ENCODE measurements at places on chromosomes 3 and 15.

DNA sequence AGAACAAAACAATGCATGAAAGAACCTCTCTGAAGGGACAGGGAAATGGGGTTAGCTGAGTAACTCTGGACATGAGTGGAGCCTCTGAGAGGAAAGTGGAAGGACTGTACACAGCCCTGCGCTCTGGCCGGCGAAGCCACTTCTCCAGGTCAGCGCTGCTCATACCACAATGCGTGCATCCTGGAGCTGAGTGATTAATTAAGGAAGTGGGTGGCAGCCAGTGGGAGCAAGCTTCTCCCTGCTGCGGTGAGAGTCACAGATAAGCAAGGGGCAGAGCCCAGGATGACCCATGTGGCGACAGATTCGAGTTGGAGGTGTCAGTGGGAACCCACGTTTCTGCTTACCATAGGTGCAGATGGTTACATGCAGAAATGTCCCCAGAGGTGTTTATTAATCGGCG lies 48.0 kb downstream of the KLF15 start:
- DNase-seq, result no peak

- DNase-seq, result peak; percentile 28
Observed at GRCh38 chr3:30658328-30659052, 52.1 kb downstream of the TGFBR2 start.

DNA sequence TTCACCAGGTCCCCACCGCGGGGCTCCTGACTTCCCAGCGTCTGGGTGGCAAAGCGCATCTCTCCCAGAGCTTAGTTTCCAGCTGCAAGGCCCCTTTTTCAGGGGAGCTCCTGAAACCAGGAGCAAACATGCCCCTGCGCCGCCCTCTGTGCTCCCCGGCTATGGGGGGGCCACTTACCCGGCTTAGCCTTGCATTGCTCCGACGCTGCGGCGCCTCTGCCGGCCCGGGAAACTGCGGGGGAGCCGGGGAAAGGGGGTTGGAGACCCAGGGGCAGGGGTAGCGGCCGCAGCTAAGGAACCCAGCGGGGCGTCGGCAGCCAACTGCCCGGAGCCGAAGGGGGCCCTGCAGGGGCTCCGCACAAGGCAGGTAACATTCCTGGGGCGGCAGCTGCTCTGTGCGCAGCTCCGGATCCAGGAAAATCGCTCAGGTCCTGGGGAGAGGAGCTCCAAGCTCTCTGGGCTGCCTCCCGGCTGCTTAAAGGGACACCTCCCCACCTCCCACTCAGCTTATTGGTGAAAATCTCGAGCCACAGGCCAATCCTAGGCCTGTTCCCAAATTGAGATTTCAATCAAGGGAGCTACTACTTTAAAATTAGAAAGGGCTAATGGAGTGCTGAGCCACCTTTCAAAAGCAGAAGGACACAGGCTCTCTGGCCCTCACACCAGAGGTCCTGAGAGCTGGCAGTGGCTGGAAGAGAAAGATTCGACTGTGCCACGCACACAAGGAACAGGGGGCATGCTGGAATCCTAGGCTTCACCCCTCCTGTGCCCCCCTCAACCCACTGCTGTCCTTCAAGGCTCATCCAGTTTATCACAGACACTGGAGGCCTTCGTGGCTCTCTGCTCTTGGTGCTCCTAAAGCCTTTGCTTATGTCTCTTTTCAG lies 42.7 kb upstream of the PRICKLE2 start:
- DNase-seq, result peak; percentile 65

- no peak for DNase-seq
Observed at GRCh38 chr3:27568393-27568792, 84.2 kb upstream of the SLC4A7 start.

GRCh38 chr3:27220166-27220565 lies 149.0 kb downstream of the NEK10 start:
- no peak for DNase-seq

GRCh38 chr3:99586701-99587100 lies 51.7 kb upstream of the COL8A1 start:
- no peak for DNase-seq

DNA sequence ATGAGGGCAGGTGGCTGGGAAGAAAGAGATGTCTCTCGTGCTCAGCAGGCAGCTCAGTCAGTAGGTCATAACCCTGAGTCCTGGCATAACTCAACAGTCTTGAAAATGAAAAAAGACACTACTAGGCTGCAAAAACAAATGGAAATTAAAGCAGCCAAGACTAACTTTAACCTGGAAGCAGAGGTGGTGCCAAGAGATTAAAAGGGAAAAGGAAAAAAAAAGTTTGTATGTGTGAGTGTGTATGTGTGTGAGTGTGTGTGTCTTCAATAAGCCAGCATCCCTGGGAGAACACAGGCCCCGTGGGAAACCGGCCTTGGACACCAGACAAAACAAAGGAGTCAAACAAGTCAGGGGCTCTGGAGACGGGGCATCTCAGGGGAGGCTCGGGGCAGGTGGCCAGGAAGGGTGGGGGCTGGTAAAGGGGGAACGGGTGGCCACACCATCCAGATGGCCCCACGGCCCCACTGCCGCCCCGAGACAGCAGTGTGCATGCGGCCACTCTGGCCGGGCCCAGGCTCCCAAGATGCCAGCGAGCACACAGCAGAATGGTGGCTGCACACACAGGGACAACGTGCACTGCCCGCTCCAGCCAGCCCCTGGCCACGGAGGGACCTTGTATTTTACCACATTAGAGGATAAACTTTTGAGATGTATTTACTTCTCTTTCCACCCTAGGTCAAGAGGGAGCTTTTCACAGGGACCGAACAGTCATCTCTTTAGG lies 23.8 kb downstream of the CYFIP1 start:
- no peak for DNase-seq

DNA sequence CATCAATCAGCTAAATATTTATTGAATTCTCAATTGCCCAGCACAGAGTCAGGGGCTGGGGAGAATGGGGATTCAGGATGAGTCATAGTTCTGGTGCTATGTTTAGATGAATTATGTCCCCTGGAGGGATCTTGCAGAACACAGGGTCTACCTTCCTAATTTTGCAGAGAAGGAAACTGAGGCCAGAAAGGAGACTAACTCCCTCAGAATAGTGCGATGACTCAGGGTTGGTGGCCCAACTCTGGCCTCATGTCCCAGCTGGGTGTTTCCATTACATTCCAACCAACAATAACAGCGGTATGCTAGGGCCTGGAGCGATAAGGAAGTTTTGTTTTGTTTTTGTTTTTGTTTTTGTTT lies 270.9 kb downstream of the TLE3 start:
- no peak for DNase-seq

GRCh38 chr3:123151251-123151705 lies 50.5 kb upstream of the SEC22A start:
- no peak for DNase-seq

DNA sequence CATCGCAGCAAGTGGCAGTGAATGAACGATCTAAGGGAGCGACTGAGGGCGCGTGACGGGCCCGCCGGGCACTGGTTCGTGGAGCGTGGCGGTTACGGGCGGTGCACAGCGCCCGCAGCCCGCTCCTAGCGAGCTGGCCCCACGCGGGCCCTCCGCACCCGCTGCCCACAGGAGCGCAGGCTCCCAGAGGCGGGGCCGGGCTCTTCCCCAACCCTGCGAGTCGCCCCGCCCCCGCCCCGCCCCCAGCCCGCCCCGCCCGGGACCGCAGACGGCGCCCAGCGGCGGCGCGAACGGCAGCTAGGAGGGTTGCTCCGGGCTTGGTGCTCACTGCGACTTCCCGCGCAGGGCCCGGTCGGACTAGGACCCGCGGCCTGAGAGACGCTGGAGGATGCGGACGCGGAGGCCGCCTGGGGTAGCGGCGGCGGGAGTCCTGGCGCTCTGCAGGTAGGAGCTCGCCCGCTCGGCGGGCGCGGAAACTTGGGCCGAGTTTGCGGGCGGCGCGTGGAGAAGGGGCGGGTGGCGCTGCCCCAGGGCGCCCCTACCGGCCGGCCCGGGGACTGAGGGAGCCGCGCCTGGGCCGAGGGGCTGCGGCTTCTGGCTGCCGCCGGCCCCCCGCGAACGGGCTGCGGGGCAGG lies at the start of gene C15orf39:
TSS of gene C15orf39 (plus strand) at position 267 of the 635 bp plus-strand sequence. CDS start 4,167 bp downstream, outside the sequence.
- DNase-seq, result peak; percentile 97

- no peak for DNase-seq
Observed at GRCh38 chr15:74793135-74794028, 11.5 kb downstream of the CSK start.

- DNase-seq, result no peak
Observed at GRCh38 chr3:73591286-73591800, 33.4 kb downstream of the PDZRN3 start.

DNA sequence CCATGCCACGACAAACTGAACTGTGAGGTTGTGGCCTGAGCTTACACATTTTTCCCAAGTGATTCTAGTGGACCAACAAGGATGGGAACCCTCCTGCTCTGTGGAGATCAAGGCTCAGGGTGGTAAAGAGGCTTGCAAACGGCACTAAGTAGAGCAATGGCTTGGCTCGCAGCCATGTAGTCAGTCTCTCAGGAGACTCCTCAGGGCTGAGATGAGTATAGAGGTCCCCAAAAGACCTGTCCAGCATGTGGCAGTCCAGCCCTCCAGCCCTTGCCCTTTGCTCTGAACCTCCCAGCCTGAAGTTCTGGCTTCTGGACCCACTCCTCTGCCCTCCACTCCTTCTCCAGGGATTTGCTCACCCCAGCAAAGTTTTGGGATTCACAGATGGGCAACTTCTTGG lies 8.3 kb upstream of the CAMP start:
- no peak for DNase-seq

DNA sequence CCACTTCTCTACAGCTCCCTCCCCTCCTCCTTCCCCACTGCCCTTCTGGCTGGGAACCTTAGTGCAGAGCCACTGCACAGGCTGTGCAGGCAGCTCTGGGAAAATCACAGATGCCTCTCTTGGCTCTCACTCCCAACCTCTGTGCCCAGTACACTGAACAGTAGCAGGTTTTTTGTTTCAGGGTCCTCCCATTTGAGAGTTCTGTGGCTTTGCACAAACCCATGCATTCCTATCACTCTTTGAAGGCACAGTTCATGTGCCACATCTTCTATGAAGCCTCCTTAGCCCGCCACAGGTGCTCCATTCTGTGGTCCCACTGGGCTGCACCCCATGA lies 103.9 kb downstream of the SNRK start:
- no peak for DNase-seq

GRCh38 chr15:33031324-33031821 lies 163.1 kb downstream of the FMN1 start:
- no peak for DNase-seq

- peak; percentile 15 for DNase-seq
Observed at GRCh38 chr3:158731486-158731885, 771 bp downstream of the RARRES1 start.

DNA sequence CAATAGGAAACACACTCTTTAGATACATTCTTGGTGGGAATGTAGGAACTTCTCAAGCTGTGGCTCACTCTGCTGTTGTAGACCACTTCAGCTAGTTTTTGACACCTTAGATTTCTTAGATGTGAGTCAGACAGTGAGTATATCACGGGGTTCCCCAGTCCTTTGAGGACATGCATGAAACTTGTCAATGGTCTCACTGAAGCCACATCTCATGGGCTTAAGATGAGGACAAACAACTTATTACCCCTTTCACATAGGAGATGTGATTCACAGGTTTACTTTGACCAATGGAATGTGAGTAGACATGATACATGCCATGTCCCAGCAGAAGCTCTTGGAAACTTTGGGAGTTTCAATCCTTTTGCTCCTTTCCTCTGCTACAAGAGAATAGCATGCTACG lies 325.5 kb downstream of the CHST2 start:
- DNase-seq, result no peak

DNA sequence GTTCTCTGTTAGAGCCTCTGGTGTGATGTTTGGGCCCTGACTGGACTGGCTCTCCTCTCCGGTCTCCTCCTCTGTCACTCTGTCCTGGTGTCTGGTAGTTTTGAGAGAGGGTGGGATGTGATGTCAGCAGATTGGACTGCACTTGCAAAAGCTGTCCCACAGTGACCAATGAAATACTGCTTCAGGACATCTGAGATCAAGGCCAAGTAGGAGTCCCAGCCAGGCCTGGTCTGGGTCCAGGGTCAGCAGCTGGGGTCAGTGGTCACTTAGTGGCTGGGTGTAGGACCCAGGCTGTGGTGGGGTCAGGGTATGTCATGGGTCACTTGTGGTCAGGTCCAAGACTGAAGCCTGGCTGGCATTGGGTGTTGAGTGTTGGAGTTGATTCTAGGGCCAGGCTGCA lies 20.9 kb downstream of the ALDH1L1 start:
- DNase-seq, result no peak

DNA sequence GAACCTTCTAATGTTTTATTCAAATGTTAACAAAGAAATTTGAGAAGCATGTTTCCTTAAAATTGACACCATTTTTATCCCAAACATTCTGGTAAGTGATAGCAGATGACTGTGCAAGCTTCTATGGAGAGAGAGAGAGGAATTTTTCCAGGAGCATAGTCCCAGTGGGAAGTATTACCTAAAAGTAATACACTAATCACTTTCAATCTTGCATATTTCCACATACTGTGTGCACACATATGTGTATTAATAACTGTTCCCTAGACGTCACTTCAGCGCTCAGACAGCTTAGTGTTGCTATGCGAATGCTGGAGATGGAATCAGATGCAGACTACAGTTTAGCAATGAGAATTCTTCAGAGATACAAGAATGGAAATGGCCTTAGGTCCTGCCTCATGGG lies 424.3 kb upstream of the TPRG1 start:
- no peak for DNase-seq

DNA sequence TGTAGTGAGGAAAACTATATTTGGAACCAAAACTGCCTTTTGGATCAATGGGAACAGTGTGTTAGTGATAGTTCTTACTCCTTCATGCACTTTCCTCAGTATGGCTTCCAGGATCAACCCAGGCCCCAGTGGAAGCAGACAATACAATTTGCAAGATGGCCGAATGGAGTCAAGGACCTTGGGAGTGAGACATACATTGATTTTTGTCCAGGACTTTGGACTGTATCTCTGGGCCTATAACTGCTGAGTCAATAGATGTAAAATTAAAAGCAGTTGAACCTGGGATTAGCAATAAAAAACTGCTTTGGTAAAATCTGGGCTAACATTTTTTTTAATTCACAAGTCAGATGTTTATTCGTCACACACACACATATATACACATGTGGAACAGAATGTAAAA lies 1.8 kb downstream of the ARRDC4 start:
- no peak for DNase-seq

DNA sequence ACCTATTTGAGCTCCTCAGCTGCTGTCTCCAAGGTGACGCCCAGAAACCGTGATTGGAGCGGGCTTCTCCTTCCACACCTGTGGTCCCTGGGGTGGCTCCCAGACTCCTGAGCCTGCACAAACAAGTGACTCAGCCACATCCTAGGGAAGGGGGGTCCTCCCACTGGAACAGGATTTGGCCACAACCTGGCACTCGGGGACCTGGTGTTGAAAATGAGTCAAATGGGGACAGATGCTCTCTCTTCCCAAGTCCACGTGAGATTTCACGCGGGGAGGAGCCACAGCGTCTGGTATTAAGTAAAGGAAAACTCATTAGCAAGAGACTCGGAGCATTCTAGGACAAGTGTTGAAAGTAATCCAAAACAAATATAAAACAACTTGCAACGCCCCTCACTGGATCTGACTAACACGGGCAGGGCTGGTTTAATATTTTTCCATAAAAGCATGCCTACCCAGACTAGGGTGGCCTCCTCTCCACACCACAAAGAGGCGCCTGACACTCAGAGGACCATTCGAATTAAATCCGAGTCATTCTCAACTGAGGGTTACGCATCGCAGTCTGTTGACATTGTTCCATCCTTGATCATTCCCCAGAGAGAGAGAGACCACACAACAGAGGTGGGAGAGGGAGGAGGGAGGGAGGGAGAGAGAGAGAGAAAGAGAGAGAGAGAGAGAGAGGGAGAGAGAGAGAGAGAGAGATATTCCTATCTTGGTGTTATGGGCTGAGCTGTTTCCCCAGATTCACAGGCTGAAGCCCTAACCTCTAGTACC lies 74.4 kb downstream of the MGLL start:
- DNase-seq, result no peak

- no peak for DNase-seq
Observed at GRCh38 chr15:80703965-80704364, 8.9 kb downstream of the ABHD17C start.

GRCh38 chr15:99511531-99511865 lies 54.3 kb upstream of the MEF2A start:
- DNase-seq, result no peak
